ENCODE measurements at places on chromosomes 7 and 10. TPM values are rescaled to one million over a fixed set of nuclear protein-coding genes. Genes with fewer than 3 reads are reported as not detected.

HOXA7 gene
- total RNA-seq, result 7.5 TPM

STX1A gene
- total RNA-seq, result 3.5 TPM

CNPY1 gene
- total RNA-seq, result not detected

GLI3 gene
- 25.5 TPM for total RNA-seq

LRRN3 gene
- total RNA-seq, result 2.0 TPM
